ENCODE measurements at places on chromosomes 6 and 20.

DNA sequence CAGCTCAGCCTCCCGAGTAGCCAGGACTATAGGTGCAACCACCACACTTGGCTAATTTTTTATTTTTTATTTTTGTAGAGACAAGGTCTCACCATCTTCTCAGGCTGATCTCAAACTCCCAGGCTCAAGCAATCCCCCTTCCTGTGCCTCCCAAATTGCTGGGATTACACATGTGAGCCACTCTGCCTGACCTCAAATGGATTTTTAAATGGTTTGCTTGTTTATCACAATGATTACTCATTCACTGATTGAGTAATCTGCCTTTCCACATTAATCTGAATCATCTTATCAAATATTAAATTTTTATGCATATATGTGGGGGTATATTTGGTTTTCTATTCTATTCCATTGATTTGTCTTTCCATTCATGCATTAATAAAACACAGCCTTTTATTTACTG, 9.4 kb upstream of the KHDC1L start:
- no peak for DNase-seq

DNA sequence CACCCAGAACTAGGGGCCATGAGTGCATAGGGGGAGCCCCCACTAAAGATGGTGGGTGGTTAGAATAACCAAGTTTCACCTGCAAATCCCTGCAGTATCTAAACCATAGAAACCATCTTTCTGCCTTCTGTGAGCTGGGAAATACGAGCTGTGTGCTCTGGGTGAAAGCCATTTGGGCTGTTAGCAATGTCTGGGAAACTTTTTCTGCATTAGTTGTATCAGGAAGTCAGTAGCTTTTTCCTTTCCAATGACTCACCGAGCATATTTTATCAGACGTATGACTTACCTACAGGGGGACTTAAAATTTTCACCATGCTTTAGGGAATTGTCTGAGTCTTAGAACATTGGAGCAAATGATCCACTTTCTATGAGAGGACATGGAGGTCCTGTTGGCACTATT, 584.0 kb downstream of the QKI start:
- no peak for DNase-seq

GRCh38 chr6:106757267-106757666, 127.9 kb downstream of the QRSL1 start:
- DNase-seq = no peak

DNA sequence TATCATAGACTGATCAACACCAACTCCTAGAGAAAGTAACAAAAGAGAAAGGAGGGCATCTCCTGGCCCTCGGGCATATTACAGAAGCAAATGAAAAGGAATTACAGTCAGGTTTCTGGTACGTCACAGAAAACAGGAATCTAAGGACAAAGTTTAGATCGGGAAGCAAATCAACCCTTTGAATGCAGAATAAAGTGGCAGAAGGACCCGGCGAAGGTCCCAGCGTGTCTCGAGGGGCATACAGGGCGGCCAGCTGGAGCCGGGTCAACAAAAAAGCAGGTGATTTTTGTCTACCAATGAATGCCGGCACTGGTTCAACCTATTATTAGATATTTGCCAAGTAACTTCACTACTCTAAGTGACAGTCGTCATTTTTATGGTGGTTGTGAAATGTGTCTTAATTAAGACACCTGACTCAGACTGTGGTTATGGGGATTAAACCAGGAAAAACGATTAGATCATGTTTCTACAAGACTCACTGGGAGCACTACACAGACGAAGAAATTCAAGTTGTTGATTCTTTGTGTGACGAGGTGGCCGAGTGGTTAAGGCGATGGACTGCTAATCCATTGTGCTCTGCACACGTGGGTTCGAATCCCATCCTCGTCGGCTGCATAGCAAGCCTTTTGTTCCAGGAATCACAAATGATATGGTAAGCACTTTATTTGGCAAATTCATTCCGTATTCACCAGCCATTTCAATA, 12.4 kb upstream of the ZSCAN9 start:
- DNase-seq = peak; percentile 73

DNA sequence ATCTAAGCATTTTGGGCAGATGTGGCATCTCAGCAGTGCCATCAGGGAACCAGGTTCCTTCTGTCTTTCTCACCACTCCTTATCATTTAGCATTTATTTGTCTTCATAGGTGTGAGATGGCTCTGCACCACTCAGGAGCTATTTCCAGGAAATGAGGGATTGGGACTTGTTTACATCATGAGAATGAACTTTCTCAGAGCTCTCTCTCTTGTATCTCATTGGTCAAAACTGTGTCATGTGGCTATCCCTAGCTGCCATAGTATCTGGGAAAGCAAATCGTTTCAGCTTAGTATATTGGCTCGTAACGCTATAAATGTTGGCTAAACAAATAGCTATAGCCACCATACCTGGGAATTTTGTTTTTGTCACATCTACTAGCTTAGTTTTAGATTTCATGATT, 23.8 kb downstream of the PLCB4 start:
- DNase-seq = no peak

DNA sequence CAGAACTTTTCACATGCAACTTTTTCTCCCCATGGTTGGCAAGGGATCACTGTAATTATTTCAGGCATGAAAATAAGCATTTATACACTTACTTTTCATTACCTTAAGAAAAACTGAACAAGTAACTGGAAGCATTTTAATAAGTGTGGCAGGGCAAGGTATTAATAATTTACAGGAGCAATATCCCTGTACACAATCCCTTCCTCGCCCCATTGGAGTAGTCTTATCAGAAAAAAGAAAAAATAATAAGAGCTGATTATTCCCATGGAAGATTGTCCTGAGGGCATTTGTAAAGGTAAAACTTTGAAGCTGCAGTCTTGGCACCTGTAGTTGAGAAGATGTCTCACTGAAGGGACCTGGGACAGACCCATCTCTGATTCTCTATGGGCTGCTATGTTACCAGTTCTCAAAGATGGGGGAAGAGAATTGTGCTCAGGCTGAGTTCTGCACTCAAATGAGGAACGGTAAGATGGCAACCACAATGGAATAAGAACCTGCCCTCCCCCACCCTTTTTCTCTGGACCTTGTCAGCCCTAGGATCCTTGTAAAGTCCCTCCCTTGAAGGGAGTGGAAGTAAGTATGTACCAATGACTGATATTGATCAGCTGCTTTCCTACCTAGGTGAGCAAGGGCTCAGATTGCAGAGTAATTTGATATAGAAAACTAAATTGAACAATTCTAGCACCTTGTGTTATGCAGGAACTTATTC, 70.0 kb upstream of the AHI1 start:
- no peak for DNase-seq

DNA sequence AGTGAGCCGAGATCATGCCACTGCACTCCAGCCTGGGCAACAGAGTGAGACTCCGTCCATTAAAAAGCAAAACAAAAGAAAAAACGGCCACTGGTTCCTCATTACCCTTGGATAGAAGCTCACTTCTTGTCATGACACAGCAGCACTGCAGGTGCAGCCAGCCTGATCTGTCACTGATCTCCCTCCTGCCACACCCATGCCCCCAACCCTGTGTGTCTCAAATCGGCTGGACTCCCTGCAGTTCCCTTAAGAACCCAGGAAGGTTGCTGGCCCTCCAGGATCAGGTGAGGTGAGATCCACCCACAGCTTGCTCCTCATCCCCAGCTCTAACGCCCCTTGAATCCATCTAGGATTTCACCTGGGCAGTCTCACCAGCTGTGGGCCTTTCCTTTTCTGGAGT, 26.3 kb upstream of the NNAT start:
- DNase-seq = no peak

- DNase-seq = no peak
These were observed 199.2 kb downstream of the MAFB start for GRCh38 chr20:40489886-40490285.

DNA sequence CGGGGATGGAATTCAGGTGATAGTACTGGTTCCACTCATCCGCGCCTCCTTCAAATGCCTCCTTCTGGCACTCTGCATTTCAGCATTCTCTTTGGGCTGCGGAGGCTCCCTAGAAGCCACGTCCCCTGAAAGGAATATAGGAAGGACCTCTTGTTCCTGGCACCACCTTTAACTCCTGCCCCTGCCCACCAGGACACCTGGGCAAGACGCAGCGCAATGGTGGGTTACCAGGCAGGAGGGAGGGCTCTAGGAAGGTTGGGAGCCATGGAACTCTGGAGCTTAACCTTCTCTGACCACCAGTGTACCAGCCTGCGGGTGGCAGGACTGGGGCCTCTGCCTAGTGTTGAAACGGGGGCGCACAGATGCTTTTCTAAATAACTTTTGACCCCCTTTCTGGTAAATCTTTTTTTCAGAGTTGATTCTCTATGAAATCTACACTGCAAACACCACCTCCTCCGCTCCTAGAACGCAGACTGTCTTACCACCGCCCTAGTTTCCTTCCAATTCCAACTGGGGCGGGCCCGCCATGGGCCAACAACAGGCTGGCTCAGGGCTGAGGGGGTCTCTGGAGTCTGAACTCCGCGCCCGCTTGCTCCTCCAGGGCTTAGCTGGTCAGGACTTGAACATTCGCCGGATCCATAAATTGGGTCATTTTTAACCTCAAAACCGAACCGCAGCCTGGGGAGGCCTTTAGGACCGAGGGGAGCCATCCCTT, 871 bp upstream of the SYNDIG1 start:
- DNase-seq = no peak

DNA sequence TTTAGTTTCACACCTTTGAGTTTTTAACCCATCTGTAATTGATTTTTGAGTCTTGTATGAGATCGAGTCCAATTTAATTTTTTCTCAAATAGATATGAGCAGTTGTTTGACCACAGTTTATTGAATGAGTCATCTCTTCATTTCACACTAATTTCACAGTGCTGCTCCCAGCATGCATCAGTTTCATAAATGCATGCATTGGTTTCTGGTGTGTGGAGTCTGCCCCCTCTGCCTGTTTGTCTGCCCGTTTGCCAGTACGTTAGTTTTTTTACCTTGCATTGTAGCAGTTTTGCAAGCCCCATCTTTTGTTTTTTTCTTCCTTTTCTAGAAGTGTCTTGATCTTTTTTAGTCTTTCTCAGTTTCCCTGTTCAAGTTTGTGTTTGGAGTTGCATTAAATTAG, 11.9 kb downstream of the SLX4IP start:
- peak; percentile 30 for DNase-seq

GRCh38 chr6:159713984-159714383, 13.3 kb upstream of the WTAP start:
- DNase-seq = no peak

- DNase-seq = no peak
These were observed 362.7 kb upstream of the IMPG1 start for GRCh38 chr6:76435174-76435573.

GRCh38 chr6:156839591-156840001, 62.4 kb downstream of the ARID1B start:
- no peak for DNase-seq

DNA sequence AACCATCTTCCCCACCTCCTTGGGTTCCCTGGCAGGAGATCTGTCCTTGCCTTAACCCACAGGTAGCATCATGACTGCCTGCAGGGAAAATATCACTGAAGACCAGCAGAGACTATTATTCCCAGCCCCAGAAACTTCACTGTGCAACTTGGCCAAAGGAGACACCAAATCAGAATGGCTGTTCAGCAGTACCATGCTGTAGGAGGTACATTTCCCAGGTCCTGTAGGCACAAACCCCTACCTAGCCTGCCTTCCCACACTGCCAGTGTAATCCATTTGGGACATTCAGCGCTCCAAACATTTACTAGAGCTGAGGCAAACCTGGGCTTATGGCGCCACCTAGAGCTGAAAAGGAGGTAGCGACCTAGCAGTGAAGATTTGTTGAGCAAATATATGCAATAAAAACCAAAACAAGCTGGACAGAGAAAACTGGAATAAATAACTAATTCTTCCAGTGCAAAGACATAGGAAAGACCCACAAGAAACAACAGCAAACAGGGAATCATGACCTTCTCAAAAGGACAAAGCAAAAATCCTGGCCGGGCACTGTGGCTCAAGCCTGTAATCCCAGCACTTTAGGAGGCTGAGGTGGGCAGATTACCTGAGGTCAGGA, 60.3 kb downstream of the VTA1 start:
- peak; percentile 43 for DNase-seq

DNA sequence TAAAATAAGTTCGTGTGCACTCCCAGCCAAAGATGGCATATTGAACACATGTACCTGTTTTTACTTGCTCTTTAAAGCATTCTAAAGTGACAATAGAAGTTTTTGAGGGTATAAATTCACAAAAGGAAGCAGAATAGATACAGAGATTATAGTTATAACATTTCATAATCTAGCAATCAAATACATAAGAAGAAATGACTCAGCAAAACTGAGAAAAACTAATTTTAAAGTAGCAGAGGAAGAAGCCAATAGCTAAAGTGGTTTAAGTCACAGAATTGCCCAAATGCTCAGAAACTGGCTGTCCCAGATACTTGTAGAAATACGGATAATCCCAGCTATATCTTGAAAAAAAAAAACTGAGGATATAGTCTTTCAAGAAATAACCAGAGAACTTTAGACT, 49.2 kb upstream of the TBC1D32 start:
- no peak for DNase-seq

- DNase-seq = no peak
These were observed 1.6 kb downstream of the ITPR3 start for GRCh38 chr6:33622456-33623431.

GRCh38 chr20:8764344-8764962, 304.4 kb upstream of the PLCB4 start:
- DNase-seq = no peak

DNA sequence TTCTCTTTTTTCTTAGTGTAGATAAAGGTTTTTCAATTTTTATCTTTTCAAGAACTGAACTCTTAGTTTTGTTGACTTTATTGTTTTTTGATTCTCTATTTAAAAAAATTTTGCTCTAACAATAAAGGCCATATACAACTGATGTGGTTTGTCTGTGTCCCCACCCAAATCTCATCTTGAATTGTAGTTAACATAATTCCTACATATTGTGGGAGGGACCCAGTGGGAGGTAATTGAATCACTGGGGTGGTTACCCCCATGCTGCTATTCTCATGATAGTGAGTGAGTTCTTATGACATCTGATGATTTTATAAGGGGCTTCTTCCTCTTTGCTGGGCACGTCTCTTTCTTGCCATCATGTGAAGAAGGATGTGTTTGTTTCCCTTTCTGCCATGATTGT, 199.8 kb downstream of the DHX35 start:
- DNase-seq = no peak

- DNase-seq = no peak
These were observed 57.2 kb downstream of the MTFR2 start for GRCh38 chr6:136192902-136193301.

DNA sequence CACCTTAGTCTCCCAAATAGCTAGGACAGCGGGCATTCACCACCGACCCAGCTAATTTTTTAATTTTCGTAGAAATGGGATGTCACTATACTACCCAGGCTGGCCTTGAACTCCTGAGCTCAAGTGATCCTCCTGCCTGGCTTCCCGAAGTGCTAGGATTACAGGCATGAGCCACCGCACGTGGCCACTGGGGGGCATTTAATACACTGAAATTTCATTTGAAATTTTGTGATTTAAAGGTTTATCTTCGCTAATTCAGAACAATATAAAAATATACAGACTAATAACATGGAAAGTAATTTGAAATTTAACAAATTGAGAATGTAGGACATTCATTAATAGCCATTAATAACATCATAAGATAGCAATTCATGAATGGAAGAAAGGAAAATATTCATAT, 20.5 kb upstream of the TBC1D32 start:
- DNase-seq = no peak
